Muscle of leg (tissue), 16 donors: ENCODE measurements at places on chromosomes 13 and 19. TPM values are rescaled to one million over a fixed set of nuclear protein-coding genes. Genes with fewer than 3 reads are reported as not detected.
A peak's percentile ranks its signal among the peaks of the same experiment; 100 is the strongest.

DNA sequence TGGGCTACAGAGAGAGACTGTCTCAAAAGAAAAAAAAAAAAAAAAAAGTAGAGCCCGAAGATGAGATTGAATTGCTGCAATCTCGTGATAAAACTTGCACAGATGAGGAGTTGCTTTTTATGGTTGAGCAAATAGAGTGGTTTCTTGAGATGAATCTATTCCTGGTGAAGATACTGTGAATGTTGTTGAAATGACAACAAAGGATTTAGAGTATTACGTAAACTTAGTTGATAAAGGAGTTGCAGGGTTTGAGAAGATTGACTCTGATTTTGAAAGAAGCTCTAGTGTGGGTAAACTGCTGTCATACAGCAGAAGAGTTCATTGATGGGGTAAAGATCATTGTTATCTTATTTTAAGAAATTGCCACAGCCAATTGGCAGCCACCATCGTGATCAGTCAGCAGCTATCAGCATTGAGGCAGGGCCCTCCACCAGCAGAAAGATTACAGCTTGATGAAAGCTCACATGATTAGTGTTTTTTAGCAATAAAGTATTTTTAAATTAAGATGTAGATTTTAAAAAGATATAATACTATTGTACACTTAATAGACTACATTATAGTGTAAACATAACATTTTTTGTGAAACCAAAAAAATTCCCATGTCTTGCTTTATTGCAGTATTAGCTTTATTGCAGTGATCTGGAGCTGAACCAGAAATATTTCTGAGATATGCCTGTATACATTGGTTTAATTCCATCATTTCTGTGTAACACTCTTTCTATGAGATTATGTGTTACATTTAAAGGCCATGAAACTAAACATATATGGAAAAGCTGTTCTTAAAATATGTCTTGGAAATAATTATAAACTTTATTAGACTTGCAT, 43.1 kb downstream of the ZMYM2 start:
- H3K36me3 ChIP-seq = peaks cover 19% of the 10 kb centered on the region
- H3K4me3 ChIP-seq = no peak overlapping the region
- no peak for DNase-seq

The SUGP2 gene
- polyA plus RNA-seq = 52.4 TPM

GRCh38 chr19:49440439-49441209, 703 bp downstream of the SLC17A7 start:
- H3K36me3 ChIP-seq = no peaks in the 10 kb centered on the region
- no peak overlapping the region for H3K27ac ChIP-seq
- H3K27me3 ChIP-seq = peaks cover 74% of the 10 kb centered on the region
- no peak overlapping the region for H3K4me3 ChIP-seq
- peak; percentile 20 for DNase-seq

DNA sequence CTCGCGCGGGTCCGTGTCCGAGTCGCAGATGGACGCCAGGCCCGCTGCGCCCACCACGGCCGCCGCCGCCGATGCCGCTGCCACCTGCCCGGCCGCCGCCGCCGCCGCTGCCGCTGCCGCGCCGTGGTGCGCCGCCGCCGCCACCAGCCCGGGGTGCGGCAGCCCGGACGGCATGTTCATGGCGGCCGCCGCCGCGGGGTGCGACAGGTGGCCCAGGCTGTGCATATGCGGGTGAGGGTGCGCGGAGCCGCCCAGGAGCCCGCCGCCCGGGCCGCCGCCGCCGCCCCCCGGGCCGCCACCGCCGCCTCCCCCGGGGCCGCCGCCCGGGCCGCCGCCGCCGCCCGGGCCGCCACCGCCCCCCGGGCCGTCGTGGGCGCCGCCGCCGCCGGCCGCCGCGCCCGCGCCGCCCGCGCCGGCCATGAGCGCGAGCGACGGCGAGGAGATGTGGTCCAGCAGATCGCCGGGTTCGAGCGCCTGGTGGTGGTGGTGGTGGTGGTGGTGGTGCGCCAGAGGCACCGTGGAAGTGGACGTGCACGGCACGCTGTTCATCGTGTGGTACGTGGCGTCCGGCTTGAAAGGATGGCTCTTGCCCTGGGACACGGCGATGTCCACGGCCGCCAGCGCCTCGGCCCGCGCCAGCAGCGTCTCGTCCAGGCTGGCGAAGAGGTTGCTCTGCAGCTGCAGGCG, 1.3 kb downstream of the POU4F1 start:
- DNase-seq = no peak
- no peaks in the 10 kb centered on the region for H3K36me3 ChIP-seq
- H3K4me3 ChIP-seq = peak overlapping the region; percentile 50
- H3K27me3 ChIP-seq = peaks cover 82% of the 10 kb centered on the region
- H3K4me1 ChIP-seq = peaks cover 18% of the 10 kb centered on the region
- H3K27ac ChIP-seq = no peak overlapping the region

The FXYD1 gene
- polyA plus RNA-seq = 217 TPM

GRCh38 chr13:92303428-92303827, 905.0 kb downstream of the GPC5 start:
- H3K36me3 ChIP-seq = no peaks in the 10 kb centered on the region
- H3K4me3 ChIP-seq = no peak overlapping the region
- no peak overlapping the region for H3K27ac ChIP-seq
- no peaks in the 10 kb centered on the region for H3K4me1 ChIP-seq
- H3K27me3 ChIP-seq = no peaks in the 10 kb centered on the region

DNA sequence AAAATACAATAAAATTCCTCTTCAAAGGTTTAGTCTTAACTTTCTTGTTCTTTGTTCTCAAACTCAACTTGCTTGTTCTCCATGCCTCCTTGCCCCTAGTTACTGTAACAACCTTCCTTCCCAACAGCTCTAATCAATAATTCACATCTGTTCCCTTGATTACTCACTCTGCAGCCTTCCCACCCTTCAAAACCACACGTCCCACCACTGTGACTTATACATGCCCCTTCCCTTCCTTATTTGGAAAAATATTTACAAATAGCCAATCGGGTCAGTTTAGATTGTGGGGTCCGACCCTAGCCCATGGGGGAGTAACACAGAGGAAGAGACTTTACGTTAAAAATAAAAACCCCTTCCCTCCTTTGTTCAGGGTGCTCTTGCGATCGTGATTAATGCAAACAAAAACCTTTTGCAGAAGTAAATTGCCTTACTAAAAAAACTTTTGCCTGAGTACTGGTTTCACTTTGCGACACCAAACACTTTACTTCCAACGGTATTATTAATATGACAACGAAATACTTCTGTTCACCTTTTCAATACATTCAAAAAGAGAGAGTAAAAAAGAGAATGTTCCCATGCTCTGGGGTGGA, 512 bp upstream of the ZNF93 start:
- peak overlapping the region; percentile 84 for H3K4me3 ChIP-seq
- peaks cover 4% of the 10 kb centered on the region for H3K36me3 ChIP-seq
- no peaks in the 10 kb centered on the region for H3K27me3 ChIP-seq
- H3K4me1 ChIP-seq = peaks cover 5% of the 10 kb centered on the region
- DNase-seq = peak; percentile 69

DNA sequence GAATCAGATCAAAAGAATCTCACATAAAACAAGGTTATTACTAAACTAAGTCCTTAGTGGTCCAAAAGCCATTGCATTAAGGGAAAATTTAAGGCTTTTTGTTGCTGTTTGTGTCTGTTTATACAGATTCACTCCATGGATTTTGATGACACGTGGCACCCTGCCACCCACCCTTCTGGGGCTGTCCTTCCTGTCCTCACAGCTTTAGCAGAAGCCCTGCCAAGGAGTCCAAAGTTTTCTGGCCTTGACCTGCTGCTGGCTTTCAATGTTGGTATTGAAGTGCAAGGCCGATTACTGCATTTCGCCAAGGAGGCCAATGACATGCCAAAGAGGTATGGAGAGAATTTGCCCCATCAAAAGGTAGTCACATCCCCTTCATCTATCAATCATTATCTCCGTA, 6.9 kb downstream of the ACOD1 start:
- DNase-seq = no peak
- no peak overlapping the region for H3K27ac ChIP-seq
- no peak overlapping the region for H3K4me3 ChIP-seq
- H3K36me3 ChIP-seq = no peaks in the 10 kb centered on the region
- H3K4me1 ChIP-seq = no peaks in the 10 kb centered on the region
- no peaks in the 10 kb centered on the region for H3K27me3 ChIP-seq

The ICAM4 gene
- polyA plus RNA-seq = 0.36 TPM

DNA sequence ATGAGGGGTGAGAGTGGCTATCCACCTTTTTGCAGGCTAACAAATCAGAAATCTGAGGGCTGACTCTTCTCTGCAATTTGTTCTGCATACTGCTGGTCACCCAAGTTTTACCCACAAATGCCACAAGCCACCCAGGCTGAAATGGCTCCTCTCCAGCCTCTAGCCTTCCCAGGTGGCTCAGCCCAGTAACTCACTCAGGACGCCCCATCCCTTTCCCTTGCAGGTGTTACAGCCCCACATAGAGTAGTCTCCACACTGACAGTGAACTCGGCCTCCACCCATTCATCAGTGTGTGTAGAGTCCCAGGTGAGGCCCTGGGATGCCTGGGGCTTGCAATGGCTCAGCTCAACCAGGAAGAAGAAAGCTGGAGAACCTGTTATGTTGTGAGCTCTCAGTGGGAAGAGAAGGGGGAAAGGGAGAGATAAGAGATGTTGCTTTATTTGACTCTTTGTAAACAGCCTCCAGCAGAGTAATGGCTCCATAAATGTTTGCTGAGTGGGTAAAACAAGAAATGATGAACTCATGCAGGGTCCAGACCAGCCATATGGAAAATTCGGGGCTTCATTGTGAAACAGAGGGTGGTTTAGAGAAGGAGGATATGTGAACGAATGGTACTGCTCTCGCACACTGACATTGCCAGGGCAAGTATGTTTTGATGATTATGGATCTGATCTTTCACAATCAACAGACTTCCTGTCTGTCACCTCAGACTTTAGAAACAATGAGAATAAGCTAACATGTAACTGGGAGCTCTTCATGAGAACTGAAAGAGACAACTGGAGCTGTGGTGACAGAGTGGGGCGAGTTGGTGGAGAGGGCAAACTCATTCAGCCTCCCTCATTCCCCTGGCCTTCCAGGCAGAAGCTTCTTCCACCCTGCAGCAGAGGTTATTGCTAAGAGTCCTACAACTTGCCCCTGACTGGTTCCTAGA, 74.2 kb upstream of the RFC3 start:
- no peak overlapping the region for H3K27ac ChIP-seq
- no peaks in the 10 kb centered on the region for H3K36me3 ChIP-seq
- no peak for DNase-seq
- no peaks in the 10 kb centered on the region for H3K27me3 ChIP-seq
- H3K4me3 ChIP-seq = no peak overlapping the region
- no peaks in the 10 kb centered on the region for H3K4me1 ChIP-seq

The WTIP gene
- 16.5 TPM for polyA plus RNA-seq

DNA sequence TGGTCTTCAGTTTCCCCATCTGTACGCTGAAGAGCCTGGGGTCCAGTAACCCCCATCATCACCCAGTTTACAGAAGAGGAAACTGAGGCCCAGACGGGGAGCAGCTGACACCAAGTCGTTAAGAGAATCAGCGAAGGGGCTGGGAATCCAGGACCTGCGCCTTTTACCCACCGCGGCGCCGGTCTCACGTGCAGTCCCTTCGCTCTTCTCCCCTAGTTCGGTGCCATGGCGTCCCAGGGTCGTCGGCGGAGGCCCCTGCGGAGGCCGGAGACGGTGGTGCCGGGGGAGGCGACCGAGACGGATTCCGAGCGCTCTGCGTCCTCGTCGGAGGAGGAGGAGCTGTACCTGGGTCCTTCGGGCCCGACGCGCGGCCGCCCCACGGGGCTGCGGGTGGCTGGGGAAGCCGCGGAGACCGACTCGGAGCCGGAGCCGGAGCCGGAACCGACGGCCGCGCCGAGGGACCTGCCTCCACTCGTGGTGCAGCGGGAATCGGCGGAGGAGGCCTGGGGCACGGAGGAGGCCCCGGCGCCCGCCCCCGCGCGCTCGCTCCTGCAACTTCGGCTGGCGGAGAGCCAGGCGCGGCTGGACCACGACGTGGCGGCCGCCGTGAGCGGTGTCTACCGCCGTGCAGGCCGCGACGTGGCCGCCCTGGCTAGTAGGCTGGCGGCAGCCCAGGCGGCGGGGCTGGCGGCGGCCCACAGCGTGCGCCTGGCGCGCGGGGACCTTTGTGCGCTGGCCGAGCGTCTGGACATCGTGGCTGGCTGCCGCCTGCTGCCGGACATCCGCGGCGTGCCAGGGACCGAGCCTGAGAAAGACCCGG, 698 bp downstream of the BLOC1S3 start:
- peak overlapping the region; percentile 70 for H3K4me3 ChIP-seq
- peak; percentile 34 for DNase-seq
- H3K4me1 ChIP-seq = peaks cover 16% of the 10 kb centered on the region
- H3K27ac ChIP-seq = peak overlapping the region; percentile 88

The TEKTIP1 gene
- 4.5 TPM for polyA plus RNA-seq

DNA sequence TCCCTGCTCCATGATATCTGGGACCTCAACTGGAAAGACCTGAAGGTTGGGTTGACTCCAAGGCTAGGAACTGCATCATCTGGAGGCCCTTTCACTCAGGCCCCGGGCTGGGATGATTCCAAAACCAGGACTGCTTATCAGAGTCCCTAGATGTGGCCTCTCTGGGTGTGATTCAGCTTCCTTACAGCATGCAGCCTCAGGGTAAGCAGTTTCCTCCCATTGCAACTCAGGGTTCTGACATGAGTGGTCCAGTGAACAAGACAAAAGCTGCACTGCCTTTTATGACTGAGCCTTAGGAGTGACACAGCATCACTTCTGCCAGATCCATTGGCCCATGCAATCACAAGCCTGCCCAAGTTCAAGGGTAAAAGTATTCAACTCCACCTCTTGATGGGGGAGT, 502.8 kb downstream of the COG6 start:
- DNase-seq = no peak
- peaks cover 19% of the 10 kb centered on the region for H3K4me1 ChIP-seq

DNA sequence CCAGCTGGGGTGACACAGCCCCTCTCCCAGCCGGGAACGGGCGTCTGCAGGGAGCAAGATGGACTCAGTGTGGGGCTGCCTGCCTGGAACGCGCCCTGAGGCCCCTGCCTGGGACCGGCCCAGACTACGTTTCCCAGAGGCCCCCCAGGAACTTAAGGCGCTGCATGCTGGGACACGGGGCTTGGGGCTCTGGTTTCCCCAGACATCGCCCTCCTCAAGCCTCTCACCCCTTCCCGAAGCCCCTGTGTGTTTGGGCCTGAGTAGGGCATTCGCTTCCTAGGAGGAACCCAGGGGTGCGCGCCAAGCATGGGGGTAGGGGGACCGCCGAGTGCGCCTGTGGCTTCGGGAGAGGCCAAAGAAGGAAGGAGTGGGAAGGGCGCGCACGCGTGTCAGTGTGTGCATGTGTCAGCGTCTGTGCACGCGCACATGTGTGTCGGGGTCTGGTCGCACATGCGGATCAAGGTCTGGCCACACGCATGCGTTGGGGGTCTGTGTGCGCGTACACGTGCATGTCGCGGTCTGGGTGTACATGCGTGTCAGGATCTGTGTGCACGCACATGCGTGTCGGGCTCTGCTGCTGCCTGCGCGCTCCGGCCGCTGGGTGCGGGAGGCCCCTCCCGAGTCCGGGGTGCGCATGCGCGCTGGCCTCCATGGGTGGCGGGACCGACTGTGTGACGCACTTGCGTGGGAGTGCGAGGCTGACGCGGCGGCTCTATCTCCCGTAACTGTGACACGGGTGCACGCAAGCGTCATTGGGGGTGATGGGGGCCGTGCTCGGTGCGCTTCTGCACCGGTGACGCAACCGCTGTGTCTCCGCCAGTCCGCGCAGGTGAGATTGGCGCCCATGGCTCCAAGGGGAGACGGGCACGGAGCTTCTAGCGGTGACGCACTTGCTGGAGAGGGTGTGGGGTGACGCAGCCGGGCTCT, 16.2 kb downstream of the ZNF331 start:
- H3K4me3 ChIP-seq = peak overlapping the region; percentile 61
- no peaks in the 10 kb centered on the region for H3K27me3 ChIP-seq
- peak overlapping the region; percentile 82 for H3K27ac ChIP-seq
- no peaks in the 10 kb centered on the region for H3K36me3 ChIP-seq
- peak; percentile 92 for DNase-seq

The GPI gene
- 147 TPM for polyA plus RNA-seq
